A549 (cell line): ENCODE measurements at places on chromosomes 2 and 18. TPM values are rescaled to one million over a fixed set of nuclear protein-coding genes. Genes with fewer than 3 reads are reported as not detected.

Gene SERPINB4
- polyA plus RNA-seq = 0.15 TPM in 1 of 3 replicates, not detected in the others

Gene CRACDL
- polyA plus RNA-seq = 0.36 to 0.51 TPM (median 0.45 TPM) in 3 replicates

Gene SCYGR3
- not detected in 3 replicates for polyA plus RNA-seq

Gene PAX8
- 0.81 to 1.7 TPM (median 1.5 TPM) in 3 replicates for polyA plus RNA-seq

Gene ABCB11
- polyA plus RNA-seq = 0.01 to 0.03 TPM in 2 of 3 replicates, not detected in the other

Gene LAMA1
- 0.05 TPM in 2 of 3 replicates, not detected in the other for polyA plus RNA-seq

Gene LCT
- 0.01 to 0.05 TPM (median 0.04 TPM) in 3 replicates for polyA plus RNA-seq

Gene CTDSP1
- polyA plus RNA-seq = 34.6 to 42.8 TPM (median 39.5 TPM) in 3 replicates

Gene STAT1
- polyA plus RNA-seq = 104 to 107 TPM (median 105 TPM) in 3 replicates
